ENCODE measurements at places on chromosomes 2 and 18. TPM values are rescaled to one million over a fixed set of nuclear protein-coding genes. Genes with fewer than 3 reads are reported as not detected.

MORN2 gene
- total RNA-seq, result 23.9 TPM

GRCh38 chr2:88554189-88554588, 73.1 kb downstream of the EIF2AK3 start:
- no peak for DNase-seq

- no peak for DNase-seq
These were observed 131.3 kb downstream of the SH3RF3 start for GRCh38 chr2:109260116-109260855.

GRCh38 chr2:202689898-202690297, 55.1 kb downstream of the FAM117B start:
- no peak for DNase-seq

DTNA gene
- 167 TPM for total RNA-seq

DNA sequence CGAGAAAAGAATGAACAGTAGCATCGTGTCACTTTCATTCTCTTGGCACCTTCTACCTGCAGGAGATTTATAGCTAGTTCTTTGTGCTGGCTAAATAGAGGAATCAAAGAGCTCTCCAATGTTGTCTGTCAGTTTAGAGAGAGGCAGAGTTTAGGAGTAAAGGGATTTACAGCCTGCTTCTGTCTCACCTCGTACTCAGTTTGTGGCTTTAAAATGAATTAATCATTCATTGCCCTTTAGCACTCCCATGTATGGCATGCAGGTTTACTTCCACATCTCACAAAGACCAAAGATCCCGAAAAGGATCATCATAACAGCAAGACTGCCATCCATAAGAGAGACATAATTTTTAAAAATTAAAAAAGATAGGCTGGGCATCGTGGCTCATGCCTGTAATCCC, 42.4 kb upstream of the ATL2 start:
- no peak for DNase-seq

DNA sequence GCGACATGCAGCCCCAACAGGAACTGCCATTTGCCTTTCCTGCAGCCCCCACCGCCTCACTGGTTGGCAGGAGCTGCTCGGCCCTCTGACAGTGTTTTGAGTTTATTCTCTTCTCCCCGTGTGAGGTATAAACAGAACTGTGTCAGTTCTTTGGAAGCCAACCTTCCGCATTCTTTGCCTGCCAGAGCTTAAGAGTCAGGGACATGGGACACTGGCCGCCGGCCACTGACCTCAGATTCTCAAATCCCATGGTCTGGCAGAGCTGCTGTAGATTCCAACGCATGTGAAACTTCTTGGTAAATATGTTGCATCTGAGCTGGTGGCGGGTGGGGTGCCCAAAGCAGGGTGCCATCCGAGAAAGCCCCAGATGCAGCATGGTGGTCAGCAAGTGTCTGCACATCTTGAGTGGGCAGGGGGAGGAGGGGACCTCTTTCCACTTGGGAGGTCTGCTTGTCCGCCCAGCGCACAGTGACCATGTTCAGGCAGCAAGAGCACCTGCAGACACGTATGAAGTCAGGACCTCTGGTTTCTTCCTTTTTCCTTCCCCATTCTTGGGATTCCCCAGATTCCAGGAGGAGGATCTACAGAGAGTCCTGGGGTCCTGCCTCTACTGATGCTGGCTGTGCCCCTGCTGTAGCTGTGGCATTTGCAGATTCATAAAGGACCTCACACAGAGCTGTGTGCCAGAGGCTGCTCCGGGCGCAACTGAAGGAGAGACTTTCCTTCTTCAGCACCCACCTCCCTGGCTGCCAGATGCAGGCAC, 23.8 kb downstream of the ASB18 start:
- DNase-seq, result peak; percentile 70

DNA sequence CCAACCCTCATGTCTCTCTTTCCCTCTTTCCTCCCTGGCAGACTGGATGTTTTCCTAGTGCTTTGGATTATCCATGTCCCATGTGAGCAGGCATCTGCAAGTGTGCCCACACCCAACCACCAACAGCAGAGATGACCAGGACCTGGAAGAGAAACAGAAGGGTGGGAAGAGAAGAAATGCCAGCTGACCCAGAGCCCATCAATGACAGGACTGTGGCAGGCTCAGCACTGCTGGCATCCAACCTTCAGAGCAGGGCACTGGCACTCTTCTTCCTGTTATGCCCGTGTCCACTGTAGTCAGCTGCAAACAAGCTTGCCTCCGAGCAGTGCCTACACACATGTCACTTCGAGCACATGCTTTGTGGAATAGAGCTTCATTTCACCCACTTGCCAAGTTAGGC, 121.1 kb downstream of the TANC1 start:
- peak; percentile 53 for DNase-seq

- no peak for DNase-seq
These were observed 94.4 kb downstream of the FANCL start for GRCh38 chr2:58146707-58147106.

MAP3K2 gene
- 22.2 TPM for total RNA-seq

DNA sequence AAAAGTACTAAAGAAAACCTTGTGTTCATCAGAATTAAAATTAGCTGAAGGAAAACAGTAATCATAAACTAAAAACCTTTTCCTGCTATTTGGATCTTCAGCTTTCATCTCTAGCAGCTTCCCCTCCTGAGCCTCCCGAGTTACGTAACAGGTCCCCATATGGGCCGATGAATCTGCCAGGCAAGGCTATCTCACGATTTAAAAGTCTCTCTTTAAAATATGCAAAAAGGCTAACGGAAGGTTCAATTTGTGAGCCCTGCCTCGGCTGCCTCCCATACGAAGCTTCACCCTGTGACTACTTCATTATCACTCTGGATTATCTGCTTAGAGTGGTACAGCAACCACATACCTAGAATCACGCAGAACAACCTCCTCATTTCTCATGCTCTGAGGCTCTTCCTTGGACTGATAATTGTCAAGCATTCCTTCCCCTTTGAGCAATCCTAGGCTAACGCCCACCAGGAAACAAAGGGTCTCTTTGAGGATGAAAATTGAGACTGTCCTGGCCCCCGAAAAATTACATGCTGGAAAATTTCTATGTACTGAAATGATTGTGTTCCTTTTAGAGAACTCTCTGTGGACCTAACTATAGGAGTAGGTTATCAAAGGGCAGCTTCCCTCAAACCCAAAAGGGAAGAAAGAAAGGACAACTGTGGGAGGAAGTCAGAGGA, 147.4 kb downstream of the ZEB2 start:
- peak; percentile 24 for DNase-seq

GRCh38 chr2:238950551-238950950, 102.7 kb downstream of the TWIST2 start:
- DNase-seq, result no peak

- DNase-seq, result no peak
These were observed 6.0 kb upstream of the PRKD3 start for GRCh38 chr2:37330681-37331080.

- DNase-seq, result no peak
These were observed 13.9 kb upstream of the PXDN start for GRCh38 chr2:1758171-1758570.

- DNase-seq, result no peak
These were observed 151.9 kb downstream of the CERS6 start for GRCh38 chr2:168607992-168608391.

AKAIN1 gene
- total RNA-seq, result not detected

C2orf80 gene
- total RNA-seq, result not detected

NAT8 gene
- total RNA-seq, result not detected

DNA sequence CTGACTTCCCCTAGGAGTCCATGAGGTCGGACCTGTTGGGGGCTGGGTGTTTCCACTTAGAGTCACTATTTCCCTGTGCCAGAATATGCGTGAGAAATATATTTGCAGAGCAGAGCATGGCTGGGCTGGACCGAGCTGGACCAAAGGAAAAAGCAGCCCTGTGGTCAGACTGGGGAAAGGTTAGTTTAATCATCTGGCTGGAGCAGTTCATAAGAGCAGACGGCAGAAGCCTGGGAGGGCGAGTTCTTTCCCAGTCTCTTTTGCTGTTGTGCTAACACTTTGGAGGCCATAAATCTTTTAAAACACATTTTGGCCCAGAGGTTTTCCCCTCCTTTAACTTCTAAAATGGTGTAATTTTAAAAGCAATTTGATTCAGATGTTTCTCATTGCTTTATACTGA, 66.5 kb downstream of the GLI2 start:
- no peak for DNase-seq

GRCh38 chr2:191266201-191266600, 21.0 kb downstream of the MYO1B start:
- DNase-seq, result no peak

DNA sequence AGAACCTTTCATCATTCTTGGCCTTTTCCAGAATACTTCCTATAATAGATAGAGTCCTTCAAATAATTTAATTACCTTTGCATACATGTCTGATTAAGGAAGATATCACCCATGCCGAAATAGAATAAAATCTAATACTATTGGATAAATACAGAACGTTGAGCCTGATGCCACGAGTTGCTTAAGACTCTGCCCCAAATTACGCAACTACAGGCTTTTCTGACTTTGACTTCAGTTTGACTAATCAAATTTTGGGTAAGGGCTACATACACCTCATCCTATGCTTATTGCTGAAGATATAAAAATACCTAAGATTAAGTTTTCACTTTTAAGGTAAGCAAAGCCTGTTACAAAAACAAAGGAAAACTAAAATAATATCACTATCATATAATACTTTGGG, 1065.1 kb upstream of the NRXN1 start:
- DNase-seq, result no peak

TTLL4 gene
- total RNA-seq, result 6.2 TPM

GALNT1 gene
- total RNA-seq, result 47.8 TPM

DNA sequence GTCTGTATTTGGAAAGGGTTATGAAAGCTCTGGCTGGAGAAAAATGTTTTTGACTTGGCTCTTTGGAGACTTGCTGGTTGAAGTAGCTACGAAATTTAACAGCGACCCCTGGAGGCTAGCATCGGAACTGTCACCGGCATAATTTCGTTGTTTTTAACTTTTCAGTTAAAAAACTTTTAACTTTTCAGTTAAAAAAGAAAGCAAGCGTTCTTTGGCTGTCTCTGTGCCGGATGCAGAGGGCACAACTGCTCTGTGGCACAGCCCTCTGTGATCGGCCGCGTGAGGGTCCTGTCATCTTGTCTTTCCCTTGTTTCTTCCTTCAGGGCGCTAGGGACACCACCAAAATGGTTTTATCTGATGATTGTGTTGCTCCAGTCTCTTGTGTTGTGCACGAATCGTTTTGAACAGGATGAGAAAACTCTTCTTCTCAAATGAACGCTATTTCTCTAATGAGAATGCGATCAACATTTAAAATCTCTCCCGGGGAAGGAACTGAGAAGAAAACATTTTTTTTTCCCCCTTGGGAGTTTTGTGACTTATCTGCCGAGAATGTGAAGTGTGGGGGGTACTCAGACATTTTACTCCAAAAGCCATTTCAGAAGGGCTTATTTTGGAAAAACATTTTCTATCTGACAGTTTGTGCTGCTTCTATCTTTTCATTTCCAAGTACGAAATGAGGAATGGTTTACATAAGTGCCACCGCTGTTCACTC, 57.1 kb downstream of the ADCYAP1 start:
- peak; percentile 21 for DNase-seq

DNA sequence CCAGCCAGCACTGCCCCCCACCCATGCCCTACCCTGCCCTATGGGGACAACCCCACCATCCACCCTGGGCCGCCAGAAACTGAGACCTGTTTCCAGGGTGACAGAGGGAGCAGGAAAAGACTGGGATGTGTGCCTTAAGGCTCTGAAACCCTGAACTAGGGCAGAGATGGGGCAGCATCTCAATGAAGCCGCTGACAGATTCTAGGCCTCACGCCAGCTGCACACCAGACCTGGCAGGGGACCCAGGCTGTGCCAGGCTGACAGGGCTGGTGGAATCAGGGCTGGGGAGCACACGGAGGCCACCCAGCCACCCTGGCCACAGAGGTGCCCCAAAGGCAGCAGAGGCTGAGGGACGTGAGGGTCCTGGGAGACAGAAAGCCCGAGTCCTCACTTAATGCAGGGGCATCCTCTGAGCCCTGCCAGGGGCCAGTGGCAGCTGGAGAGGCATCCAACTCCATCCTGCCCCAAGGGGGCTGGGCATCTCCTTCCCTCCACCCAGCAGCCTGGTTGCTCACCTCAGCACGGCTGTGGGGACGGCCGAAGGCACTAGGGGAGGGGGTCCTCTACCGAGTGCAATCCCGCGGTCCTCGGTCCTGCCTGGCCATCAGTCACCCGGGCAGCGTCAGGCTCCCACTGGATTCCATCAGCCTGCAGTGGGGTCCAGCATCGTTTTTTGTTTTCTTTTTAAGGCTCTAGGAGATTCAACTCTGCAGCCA, 169.2 kb downstream of the ZFP36L2 start:
- DNase-seq, result peak; percentile 68

GRCh38 chr2:216770717-216771116, 75.4 kb upstream of the IGFBP5 start:
- DNase-seq, result no peak

DNA sequence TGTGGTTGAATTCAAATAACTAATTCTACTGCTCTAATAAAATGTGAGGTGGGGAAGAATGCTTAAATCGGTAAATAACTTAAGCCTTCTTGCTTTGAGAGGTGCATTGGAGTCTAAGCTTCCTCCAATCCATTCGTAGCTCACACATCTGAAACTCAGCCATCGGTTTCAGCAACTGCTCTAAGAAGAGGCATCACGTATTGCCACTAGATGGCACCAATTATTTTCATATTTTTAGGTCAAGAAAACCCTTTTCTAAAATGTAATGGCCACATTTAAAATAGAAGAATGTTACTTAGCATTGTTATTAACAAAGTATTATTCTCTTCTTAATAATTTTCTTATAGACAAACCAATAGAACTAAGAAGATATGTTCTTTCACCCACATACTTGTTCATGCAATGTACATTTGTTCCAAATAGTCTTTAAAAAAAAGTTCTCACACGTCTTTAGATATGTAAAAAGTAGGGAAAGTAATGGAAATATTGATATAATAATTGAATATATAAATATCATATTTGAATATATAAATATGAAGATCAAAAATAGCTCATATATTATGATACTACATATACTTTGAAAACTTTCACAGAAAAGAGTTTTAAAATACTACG, 229.8 kb downstream of the CCDC178 start:
- DNase-seq, result no peak

GRCh38 chr18:12038082-12038638, 55.5 kb upstream of the ANKRD62 start:
- DNase-seq, result no peak

UGT1A8 gene
- not detected for total RNA-seq

DNA sequence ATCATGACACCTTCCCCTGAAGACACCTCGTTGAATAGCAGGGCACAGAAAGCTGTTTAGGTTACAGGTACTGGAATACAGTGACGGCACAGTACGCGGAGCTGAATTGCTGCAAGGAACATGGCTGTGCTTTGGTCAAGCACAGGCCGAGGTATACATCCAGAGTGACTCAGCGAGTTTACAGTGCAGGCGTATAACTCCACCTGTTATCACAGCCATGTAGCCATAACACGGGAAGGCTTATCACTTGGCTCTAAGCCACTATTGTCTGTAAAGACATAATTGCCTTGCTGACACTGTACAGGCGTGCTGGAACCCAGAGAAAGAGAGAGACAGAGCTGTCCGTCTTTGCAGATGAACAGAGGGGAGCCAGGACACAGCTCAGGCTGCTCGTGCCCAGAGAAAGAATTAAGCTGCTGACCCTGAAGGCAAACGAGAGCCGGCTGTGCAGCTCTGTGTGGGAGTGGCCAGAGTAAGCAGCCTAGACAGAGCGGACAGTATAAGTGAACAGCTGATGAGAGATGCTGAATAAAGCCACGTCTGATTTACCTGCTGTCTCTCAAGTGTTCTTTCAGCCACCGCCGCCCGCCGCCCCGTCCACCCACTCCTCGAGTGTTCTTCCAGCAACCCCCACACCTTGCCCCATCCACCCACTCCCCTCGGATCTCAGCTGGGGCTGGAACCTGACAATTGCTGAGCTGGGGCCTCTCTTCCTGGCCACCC, 87.3 kb upstream of the PPP1CB start:
- peak; percentile 36 for DNase-seq

Measured in left ventricle myocardium inferior (tissue), 1 donor.